ENCODE measurements at places on chromosomes 7 and 10. TPM values are rescaled to one million over a fixed set of nuclear protein-coding genes. Genes with fewer than 3 reads are reported as not detected.

Gene SPDYE2B
- polyA plus RNA-seq, result 3.3 TPM

Gene SPDYE6
- 6.7 TPM for polyA plus RNA-seq

Gene CUZD1
- polyA plus RNA-seq, result 1.9 TPM

Gene LBX1
- not detected for polyA plus RNA-seq

Gene CPA2
- polyA plus RNA-seq, result 1.1 TPM

Gene AFAP1L2
- 7.4 TPM for polyA plus RNA-seq

Gene COL1A2
- polyA plus RNA-seq, result 979 TPM

Gene FOXI2
- polyA plus RNA-seq, result 0.30 TPM

Gene GRM3
- 0.29 TPM for polyA plus RNA-seq

Gene VIM
- 938 TPM for polyA plus RNA-seq

Gene CCT6A
- polyA plus RNA-seq, result 103 TPM

Measured in testis (tissue), 5 donors.